Stimulated activated naive CD8-positive, alpha-beta T cell treated with anti-CD3 and anti-CD28 coated beads, Interleukin-15, Interleukin-2, amounts not matched to agents 100 U/mL and 50 U/mL, for 24 hours (primary cell): ENCODE measurements at places on chromosomes 1 and 21.

- no peak for DNase-seq
Observed at GRCh38 chr1:9382643-9383491, 90.2 kb downstream of the SPSB1 start.

- no peak for DNase-seq
Observed at GRCh38 chr1:186626356-186626932, 53.8 kb downstream of the PTGS2 start.

DNA sequence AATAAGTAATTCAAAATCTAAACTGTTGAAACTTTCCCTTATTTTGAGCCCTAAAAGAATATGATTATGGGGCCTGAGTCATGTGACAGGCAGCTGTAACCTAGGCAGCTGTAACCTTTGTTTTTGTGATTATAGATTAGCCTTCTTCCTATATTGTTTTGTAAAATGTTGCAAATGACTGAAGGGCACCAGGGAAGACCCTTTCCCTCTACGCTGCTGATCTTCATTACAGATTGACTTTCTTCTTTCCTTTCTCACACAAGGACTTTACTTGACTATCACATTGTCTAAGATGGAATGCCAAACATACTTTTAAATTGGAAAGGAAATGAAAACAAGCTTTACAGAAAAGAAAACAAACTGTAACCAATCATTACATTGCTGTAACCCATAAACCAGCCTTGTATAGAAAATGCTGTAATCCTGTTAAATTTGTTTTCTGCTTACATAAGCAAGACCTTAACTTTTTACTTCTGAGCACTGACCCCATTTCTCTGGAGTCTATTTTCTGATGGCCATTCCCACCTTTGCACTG is 242.2 kb downstream of the RGS7 start:
- no peak for DNase-seq

- no peak for DNase-seq
Observed at GRCh38 chr1:239711768-239712167, 325.4 kb downstream of the CHRM3 start.

DNA sequence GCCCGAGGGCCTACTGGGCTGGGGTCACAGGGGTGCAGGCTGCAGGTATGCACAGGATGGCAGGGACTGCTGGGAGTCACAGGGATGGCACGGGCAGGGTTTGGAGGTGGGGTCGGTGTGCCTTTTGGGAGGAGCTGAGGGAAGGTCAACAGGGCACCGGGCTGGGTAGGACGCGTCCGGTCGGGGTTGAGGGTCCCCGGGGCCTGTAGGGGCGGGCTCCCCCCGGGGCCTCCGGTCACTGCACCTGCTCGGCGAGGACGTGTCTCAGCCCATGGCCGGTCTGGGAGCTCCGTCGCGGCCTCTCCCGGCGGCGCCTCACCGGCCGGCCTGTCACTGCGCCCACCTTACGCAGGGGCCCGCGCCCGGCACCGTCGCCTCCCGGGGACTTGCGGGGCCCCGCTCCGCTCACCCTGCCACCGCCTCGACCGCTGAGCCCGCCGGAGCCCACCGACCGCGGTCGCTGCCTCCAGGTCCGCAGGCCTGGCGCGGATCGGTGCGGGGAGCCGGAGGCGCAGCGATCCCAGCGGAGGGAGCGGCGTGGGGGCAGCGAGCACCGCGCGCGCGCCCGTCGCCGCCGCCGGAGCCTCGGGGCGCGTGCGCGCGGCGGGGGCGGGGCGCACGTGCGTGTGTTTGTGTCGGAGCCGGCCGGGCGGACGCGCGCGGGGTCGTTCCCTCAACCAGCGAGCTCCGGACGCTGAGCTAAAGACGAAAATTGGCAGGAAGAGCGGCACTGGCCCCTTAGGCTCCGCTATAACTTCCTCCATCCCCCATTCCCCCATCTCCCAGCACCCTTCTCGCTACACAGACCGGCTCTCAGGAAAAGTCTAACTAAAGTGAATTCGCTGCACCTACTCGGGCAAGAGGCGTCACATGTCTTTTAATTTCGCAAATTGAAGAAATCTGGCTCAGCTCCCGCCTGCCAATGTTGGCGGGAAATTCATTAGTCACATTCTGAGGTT is at the start of gene AMIGO1:
TSS of gene AMIGO1 (minus strand) at position 552 of the 959 bp plus-strand sequence. CDS start 815 bp downstream, outside the sequence.
- peak; percentile 74 for DNase-seq

- no peak for DNase-seq
Observed at GRCh38 chr1:18923756-18924211, 21.4 kb upstream of the ALDH4A1 start.

DNA sequence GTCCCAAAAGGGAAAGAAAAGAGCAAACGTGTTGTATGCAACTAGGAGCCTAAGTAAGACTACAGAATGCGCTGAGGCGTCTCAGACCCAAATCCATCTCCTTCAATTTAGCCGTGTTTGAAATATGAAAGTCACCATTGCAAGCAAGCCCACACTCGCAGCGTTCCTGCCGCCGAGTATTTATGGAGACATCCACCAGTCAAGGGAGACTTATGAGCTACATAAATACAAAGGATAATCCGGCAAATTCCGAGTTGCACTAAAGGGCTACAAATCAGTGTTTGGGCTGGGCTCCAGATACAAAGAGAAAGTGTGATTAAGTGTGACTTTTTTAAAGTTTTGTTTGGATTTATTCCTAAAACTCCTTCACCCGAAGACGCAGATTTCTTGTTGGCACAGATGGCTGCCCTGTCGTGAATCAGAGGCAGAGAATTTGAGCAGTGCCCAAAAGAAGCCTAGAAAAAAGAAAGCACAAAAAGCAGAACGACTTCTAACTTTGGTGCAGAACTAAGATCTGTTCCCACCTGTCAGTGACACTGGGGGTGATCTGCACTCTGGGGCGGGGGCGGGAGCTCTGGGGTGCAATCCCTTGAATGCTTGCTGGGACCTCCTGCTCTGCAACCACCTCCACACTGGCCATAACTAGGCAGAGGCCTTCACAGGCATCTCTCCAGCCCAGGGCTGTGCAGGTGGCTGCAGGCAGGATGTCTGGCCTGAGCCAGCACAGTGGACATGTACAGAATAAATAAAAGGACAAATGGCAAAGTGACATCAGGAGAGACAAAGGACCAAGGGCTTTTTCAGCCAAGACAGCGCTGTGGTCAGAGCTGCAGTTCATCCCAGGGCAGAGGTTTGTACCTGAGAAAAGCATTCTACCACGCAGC is 489.7 kb downstream of the NPHP4 start:
- DNase-seq: no peak

- peak; percentile 78 for DNase-seq
Observed at GRCh38 chr1:212457740-212458338, 25.1 kb downstream of the NENF start.

- DNase-seq: no peak
Observed at GRCh38 chr1:69858534-69858933, 290.8 kb downstream of the LRRC7 start.

GRCh38 chr1:198079432-198079951 is 77.3 kb upstream of the NEK7 start:
- DNase-seq: no peak

DNA sequence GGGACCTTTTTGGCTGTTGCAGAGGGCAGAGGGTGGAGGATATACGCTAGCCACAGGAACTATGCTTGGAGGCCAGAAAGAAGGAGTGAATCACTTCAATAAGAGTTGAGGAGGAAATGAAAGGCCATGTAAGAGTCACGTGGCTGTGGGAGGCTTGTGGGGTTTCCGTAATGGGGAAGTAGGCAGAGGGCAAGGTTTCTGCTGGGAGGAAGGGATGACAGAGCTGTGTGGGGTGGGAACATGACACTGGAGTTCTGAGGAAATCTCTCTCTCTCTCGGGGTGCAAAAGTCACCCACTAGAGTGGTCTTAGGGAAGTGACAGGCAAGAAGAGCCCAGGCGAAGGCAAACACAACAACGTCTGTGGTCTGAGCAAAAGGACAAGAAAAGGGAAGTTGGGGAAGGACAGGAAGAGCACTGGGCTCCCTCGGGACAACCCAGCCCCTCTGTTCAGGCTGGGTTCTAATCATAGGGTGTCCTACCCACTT is 3.9 kb upstream of the CD1C start:
- peak; percentile 56 for DNase-seq

GRCh38 chr1:167056529-167057231 is 33.5 kb downstream of the GPA33 start:
- no peak for DNase-seq

GRCh38 chr1:91770667-91771268 is 115.2 kb downstream of the TGFBR3 start:
- DNase-seq: no peak

GRCh38 chr21:42775891-42776290 is 103.4 kb downstream of the WDR4 start:
- no peak for DNase-seq

DNA sequence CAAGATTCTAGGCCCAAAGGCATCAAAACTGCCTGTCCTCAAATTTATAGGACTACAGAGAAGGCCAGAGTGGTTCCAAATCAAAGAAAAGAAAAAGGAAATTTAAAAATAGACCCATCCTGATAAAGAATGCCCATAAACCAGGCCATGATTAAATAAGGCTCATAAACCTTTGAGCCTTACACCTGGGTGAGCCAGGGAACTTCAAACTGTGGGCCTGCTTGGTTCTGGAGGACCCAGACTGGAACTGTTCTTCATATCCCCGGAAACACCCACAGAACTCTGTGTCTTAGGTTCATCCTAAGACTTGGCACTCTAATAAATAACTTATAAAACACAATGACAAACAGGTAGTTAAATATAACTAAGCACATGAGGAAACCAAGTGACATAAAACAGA is 28.8 kb downstream of the MCOLN2 start:
- DNase-seq: no peak

DNA sequence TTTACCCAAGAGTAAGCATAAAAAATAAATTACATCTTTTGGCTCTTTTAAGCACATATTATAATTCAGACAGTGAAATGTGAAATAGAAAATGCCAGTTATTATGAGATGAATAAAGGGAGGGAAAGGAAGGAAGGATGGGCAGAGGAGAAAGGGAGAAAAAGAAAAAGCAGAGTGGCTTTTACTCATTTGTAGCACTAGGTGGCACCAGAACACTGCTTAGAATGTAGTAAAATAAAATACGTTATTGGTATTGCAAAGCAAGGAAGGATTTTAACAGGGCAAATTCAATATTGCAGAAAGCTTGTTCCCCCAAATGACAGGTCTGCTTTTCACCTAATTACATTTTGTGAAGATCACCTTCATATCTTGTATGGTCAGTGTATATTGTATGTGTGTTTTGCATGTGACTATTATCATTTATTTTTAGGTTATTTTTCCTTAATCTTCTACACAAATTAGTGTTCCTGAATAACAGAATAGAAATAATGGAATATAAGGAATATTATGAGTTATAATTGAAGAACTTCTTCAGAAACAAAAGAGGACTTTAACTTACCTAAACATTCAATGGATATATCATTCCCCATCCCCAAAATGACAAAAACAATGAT is 9.1 kb upstream of the PCNX2 start:
- no peak for DNase-seq

DNA sequence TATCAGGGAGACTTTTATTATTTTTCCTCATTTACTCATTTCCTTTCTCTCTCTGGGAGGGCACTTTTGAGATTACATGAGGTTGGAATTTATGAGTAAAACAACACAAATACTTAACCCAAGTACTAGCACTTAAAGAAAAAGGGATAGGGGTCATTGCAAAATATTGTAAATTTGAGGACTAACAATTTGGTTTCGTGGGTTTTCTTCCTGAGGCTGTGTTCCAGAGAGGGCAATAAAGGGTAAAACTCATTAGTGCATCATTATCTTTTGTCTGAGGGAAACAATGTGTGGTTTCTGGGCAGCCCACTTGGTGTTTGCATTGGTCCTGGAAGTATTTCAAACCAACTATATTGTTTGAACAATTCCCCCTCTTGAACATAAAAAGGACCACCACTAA is 96.5 kb downstream of the GREM2 start:
- DNase-seq: no peak

- peak; percentile 20 for DNase-seq
Observed at GRCh38 chr1:7705048-7705907, 65.8 kb upstream of the VAMP3 start.

GRCh38 chr1:89364954-89365550 is 1.2 kb downstream of the GBP6 start:
- no peak for DNase-seq

- no peak for DNase-seq
Observed at GRCh38 chr21:31078796-31079195, 40.5 kb upstream of the KRTAP19-8 start.

- DNase-seq: no peak
Observed at GRCh38 chr1:39294531-39294930, 90.0 kb downstream of the MACF1 start.

DNA sequence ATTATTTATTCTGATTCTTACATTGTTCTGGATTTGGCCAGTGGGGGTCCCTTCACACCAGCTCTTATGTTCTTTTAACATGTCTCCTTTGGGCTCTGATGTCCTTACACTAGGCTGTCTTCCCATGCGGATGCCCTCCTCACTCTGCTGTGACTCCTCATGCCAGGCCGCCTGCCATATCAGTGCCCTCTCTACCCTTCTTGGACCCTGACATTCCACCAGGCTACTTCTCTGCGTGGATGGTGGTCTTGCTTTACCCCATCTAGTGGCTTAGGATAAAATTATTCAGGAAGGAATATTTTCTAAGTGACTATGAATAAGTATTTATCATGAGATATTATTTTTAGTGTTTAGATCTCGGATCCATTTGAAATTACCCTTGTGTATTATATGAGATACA is 21.2 kb downstream of the ATF6 start:
- DNase-seq: no peak

DNA sequence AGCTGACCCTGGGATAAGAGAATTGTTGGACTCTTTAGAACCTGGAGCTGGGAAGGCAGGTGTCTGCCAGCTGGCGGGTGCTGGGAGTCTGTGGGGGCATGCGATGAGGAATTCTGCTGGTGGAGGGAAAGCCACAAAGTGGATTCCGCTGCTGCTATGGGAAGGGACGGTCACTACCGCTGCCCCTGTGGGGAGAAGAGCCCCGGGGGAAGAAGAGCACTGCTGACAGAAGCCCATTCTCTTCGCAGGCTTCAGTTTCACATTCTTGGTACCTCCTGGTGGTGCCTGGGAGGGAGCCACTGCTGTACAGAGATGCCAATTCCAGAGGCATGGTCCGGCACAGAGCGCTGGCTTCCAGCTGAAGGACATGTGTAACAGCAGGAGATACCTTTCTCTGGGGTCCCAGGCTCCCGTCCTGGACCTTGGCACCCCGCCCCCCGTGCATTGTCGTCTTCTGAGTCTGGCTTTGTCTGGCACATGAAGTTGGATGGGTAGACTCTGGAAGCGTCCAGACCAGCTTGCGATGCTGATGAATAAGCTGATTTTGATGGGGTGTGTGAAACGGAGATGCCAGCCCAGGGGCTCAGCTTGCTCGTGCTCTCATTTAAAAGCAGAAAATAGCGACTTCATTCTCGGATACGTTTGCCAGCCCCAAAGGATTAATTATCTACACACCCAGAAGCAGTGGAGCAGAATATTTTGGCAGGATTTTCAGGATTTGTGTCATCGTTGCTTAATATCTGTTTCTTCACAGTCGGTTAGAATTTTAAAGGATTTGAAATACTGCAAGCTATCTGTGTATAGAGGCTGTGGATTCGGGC is 13.2 kb downstream of the PDXK start:
- no peak for DNase-seq
